Left colon (tissue), 2 donors: ENCODE measurements at places on chromosomes 11 and 22.

DNA sequence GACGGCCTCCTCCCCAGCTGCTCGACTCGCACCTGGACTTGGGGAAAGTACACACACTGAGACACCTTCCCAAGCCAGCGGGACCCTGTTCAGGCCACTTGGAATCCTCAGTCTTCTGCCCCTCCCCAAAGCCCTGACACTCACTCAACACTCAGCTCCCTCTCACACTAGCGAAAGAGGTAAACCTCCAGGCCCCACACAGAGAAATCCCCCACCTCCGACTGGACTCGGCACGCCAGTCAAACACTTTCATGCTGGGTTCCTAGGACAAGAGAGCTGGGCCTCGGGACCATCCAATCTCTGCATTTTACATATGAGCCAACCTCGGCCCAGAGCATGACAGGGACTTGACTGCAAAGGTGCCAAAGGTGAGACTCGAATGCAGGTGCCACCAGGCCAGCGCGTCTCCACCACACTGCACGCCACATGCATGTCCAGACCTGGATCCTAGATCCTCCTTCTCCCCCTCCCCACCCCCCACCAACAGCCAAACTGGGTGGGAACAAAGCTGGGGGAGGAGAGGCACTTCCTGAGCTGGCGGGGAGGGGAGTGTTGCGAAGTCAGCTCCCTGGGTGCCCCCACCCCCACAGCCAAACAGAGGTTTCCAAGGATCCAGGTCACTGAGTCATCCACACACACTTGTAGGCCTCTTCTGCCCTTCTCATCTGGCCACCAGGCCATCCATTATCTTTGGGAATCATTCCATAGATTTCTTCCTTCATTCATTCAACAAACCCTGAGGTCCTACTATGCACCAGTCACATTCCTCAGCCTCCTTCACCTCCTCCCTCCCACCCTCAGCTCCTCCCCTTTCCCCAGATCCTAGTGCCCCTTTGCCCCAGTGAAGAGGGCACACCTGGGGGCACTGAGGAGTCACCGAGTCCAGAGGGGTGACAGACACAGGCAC lies 10.7 kb upstream of the CD5 start:
- no peak for DNase-seq

- DNase-seq = no peak
These were observed 6.0 kb upstream of the FLRT1 start for GRCh38 chr11:64029773-64030172.

- no peak for DNase-seq
These were observed 25.5 kb downstream of the DKK3 start for GRCh38 chr11:11982975-11983374.

DNA sequence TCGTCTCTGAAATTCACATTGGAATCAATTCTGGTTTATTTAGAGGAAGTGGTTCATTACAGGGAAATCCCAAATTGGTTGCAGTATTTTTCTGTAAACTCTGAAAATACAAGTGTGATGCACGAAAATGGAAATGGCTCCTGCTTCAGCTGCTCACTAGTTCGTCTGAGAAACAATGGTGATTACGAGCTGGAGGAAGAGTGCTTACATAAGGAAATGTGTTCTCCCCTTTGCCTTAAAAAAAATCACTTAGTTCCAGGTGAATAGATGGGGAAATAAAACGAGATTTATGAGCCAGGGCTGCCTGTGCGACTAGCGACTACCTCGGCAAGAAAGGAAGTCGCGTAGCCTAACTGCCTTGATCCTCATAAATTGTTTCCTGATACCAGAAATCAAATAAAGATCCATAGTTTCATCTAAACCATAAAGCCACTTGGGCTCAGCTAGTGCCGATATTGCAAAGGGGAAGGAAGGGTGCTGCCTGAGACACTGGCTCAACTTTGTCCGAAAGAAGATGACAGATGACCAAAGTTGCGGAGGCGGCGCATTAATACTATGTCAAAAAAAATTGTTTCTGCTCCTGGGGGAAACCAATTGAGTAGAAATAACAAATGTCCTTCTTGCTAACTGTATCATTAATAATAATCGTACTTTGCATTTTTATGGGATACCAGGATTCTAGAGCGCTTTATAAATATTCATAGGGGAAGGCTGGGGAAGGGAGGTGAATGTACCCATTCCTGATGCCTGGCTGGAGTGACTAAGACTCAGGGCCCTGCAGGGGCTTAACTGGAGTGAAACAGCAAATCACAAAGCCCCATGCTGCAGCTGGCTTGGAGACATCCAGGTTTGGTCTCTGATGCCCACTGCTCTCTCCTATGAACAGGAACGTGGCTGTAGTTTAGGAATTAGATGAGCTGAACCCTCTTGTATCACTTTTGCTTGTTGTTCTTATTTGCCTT lies 185.7 kb downstream of the BLID start:
- no peak for DNase-seq

GRCh38 chr11:33940538-33940815 lies 48.6 kb upstream of the LMO2 start:
- no peak for DNase-seq

DNA sequence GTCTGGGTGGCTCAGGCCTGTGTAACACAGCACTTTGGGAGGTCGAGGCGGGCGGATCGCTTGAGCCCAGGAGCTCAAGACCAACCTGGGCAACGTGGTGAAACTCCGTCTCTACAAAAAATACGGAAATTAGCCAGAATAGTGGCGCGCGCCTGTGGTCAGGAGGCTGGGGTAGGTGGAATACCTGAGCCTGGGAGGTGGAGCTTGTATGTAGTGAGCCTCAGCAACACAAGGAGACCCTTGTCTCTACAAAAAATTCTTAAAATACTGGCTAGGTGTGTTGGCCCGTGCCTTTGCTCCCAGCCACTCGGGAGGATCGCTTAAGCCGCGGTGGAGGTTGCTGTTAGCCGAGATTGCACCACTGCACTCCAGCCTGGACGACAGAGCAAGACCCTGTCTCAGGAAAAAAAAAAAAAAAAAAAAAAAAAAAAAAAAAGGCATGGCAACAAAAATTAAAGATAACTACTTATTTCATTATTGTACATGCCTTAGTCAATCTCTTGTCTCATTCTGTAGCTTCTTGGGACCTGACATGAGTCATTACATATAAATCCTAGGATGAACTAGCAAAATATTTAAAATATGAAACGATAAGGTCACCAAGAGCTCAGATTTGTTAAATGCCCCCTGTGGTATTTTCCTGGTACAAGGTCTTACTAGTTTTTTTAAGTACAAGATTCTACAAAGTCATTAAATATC lies 1.1 kb downstream of the TAF1D start:
- no peak for DNase-seq

DNA sequence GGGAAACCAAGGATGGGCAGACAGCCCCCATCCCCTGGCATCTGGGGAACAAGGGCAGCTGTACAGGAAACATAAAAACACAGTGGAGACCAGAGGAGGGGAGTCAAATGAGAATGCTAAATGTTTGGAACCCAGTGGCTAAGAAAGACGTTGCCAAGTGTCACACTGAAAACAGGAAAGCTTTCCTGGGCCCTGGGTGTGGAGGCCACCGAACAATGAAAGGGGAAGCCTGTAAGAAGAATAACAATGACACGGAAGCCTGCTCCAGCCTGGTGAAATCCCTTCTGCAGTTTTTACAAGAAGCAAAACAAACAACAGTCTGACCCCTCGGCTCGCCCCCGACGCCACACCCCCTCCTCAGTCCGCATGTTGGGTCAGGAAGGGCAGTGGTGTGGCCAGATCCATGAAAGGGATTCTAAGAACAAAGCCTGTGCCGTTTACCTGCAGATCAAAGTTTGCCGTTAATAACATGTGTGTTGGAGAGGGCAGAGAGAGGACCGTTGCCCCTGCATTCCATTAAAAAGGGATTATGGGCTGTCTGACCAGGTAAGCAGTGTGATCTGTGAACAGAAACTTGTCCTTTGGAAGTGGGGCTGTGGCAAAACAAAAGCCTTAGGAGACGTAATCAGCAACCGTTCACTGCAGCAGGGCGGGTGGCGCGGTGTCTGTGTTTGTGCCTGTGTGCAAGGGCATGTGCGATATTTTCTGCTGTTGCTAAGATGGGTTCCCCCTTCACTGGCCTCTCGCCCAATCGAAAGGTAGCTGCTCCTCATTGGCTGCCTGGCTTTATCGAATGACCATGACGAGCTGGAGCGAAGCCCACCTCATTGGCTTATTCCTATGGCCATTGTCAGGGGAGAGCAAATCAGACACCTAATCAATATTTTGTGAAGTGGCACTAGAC lies 113.7 kb upstream of the BLID start:
- DNase-seq = no peak

DNA sequence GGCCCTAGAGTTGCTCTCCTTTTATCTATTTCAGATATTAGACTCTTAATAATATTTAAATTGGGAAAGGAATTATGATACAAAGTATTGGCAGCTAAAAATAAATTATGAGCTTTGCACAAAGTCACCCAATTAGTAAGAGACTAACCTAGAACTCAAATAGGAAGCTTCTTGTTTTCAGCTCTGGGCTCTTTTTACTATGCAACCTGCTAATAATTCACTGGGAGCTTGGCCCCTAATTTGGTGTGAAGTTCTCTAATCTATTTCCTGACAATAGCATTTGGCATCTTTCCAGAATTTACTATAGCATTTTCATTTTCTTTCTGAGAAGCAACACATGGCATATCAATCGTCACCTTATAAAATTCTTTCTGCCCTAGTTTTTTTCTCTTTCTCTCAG lies 727.7 kb upstream of the ANO5 start:
- DNase-seq = no peak

GRCh38 chr11:102010776-102011494 lies 36.3 kb upstream of the CFAP300 start:
- DNase-seq = peak; percentile 67

- no peak for DNase-seq
These were observed 107.7 kb upstream of the CLMP start for GRCh38 chr11:123302751-123303195.

DNA sequence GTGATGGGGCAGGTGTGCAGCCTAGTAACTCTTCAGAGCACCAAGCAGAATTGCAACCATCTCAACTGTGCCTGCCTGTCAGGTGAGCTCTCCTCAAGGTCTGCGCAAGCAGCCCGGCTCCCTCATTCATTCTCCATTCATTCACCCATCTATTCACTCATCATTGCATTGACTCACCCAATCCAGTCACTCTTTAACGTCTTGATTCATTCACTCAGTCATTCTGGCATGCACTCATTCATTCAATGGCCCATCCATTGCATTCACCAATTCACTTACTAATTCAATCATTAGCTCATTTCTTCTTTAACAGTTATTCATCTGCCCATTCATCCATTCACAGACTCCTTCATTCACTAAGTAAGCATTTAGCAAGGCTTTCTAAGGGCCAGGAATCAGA lies 111.8 kb downstream of the PDE2A start:
- DNase-seq = no peak

DNA sequence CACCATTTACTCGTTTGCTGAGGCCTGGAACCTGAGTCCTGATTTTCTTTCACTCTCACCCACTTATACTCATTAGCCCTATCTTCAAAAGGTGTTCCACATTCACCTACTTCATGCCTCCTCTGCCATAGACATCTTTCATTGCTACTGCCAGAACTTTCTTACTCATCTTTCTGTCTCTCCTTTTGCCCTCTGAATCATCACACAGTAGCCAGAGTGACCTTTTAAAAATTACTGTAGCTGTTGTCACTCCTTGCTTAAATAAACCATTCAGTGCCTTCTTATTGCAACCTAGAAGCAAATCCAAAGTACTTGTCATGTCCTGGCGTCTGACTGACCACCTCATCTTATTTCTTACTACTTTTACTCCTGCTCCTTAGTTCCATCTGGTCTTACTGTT lies 38.2 kb downstream of the ATXN10 start:
- no peak for DNase-seq

DNA sequence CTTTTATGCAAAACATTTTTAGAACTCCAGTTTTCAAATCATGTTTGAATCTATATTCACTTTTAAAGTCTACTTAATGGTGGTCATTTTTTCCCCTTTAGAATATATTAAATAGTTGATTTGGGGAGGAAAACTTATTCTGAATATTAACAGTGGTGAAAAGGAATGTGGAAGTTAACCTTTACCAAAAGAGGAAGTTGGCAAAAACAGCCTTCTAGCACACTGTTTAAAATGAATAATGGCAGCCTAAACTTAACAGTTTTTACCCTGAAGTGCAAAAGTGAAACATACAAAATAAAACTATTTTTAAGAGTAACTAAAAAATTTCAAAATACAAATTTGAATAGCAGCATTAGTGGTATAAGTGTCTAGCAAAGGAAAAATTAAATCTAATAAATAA lies 86.4 kb downstream of the GRK3 start:
- DNase-seq = no peak

DNA sequence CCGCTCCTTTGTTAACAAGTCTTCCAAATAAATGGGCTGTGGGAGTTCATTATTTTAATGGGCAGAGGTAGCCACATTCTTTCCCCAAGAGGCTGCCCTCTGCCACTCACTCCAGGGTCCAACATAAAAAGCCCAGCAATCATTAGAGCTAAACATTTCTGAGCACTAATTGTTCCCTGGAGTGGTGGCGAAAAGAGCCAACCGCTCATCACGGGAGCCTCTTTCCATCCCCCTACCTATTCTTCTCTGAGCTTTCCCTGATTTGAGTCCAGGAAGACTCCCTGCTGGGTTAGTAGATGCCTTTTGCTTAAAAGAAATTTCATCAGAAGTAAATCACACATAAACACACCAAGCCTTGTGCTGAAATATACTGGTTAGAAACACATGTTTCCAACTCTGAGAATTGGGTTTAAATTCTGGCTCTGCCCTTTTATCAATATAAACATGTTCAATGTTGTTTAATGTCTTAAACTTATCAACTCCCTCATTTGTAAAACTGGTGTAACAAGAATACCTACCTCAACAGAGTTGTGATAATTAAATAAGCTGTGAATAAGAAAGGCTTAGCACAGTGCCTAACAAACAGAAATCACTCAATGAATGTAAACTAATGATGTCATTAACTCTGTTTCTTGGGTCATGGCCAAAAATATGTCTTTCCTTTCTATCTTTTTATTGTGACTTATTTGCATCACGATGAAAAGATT lies at the start of gene OR5A2:
Gene OR5A2 (minus strand): TSS at position 53 of the 707 bp plus-strand sequence. CDS start 3,460 bp downstream, outside the sequence.
- DNase-seq = no peak

- DNase-seq = peak; percentile 22
These were observed 458.3 kb downstream of the METTL15 start for GRCh38 chr11:28566339-28567089.

DNA sequence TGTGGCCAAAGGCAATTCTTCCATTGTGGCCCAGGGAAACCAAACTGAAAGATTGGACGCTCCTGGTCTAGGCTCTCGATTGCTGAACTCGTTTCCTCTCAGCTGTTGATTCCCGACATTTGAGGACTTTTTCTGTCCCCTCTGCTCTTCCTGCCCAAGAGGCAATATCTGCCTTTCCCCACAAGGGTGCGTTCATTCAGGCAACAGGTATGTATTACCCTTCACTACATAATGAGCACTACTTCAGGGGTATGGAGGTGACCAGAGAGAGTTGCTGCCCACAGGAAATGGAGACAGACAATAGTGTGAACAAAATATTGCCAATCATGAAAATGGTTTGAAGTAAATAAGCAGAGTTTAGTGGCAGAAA lies 8.2 kb downstream of the PTH start:
- DNase-seq = no peak
